ENCODE measurements at places on chromosomes 16 and 17.

GRCh38 chr16:57818377-57819064 lies 16.2 kb upstream of the KIFC3 start:
- no peak for DNase-seq

DNA sequence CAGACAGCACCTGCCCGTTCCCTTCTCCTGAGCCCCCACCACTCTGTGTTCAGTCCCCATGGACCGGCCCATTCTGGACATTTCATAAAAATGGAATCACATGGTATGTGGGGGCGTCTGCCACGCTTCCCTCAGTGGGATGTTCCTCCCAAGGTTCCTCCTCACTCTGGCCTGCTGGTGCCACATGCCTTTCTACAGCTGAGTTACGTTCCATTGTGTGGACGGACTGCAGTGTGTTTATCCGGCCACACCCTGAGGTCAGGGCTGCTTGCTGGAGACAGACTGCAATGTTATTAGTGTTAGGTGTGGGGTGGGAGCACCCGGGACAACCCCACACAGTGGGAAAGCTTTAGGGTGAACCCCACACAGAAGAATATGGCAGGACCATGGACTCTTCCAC lies 5.9 kb upstream of the AATK start:
- DNase-seq, result peak; percentile 49

GRCh38 chr17:27390540-27390939 lies 65.7 kb upstream of the KSR1 start:
- no peak for DNase-seq

GRCh38 chr16:84575914-84576313 lies 42.0 kb downstream of the COTL1 start:
- DNase-seq, result no peak

DNA sequence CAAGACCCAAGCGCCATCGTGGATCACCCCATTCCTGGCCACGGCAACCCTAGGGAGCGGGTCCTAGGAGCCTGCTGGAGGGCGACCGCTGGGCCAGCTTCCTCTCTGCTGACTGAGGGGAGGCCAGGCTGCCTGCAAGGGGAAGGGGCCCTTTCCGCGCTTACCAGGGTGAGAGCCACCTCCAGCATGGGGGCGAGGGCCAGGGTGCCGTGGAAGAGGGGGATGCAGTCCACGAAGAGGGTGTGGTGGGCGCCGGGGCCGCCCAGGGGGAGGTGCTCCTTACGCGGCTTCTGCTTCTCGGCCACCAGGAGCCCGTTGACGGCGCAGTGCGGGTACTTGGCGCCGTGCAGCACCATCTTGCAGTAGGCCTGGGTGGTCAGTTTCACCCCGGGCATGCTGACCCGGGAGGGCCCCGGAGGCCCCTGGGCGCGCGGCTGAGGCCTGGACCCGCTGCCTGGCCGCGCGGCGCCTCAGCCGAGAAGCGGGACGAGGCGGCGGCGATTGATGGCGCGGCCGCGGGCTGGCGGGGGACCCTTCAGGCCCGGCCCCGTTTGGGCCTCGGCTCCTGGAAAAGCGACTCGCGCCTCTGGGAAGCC lies 345 bp downstream of the EMC8 start:
- peak; percentile 25 for DNase-seq

- no peak for DNase-seq
Observed at GRCh38 chr17:9021992-9022572, 772 bp downstream of the NTN1 start.

DNA sequence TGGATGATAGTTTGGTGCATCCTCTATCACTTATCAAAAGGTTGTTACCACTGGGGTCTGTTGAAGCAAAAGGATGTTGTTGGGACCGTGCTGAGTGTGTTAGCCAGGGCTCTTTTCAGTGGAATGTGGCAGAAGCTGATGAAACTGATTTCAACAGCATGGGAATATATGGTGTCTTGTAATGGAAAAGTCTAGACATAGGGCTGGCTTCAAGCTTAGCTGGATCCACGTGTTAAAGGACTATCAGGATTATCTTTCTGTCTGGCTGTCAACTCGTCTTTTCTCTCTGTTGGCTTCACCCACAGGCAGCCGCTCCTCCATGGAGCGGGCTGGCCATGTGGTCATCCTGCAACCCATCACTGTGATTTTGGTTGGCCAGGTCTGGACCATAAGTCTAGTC lies 8.7 kb downstream of the SNX29 start:
- no peak for DNase-seq

- DNase-seq, result no peak
Observed at GRCh38 chr17:66831383-66832210, 3.3 kb upstream of the CACNG5 start.

GRCh38 chr16:2385190-2385836 lies 43.9 kb upstream of the CCNF start:
- peak; percentile 42 for DNase-seq

DNA sequence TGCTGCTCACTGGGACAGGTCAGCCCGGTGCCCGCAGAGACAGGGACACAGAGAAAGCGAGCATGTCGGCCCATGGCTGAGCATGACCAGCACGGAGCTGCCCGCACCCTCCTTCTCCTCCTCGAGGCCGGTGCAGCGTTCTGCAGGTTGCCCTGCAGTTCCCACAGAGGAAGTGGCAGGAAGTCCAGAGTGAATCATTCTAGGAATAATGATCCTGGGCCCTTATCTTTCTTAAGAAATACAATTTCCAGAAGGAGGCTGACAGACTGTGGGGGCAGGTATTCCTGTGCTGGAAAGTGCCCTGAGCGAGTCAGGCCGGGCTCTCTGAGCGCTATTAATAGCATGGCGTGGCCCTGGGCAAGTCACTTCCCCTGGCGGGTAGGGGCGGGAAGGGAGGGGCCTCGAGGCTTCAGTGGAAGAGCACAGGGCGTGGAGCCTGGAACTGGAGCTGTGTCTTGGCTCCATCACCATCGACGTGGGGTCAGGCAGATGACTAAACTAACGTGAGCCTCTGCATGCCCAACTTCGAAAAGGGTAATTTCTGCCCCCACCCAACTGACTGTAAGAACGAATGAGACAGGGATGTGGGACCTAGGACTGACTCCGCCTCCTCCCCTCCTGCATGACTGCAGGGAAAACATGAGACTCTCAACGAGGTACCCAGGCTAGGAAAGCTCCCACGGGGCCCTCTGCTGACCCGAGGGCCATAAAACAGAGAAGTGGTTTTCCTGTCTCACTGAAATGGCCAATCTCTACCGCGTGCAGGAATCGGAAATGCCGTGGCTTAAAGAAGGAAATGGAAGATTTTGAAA lies 9.8 kb downstream of the TMEM204 start:
- DNase-seq, result peak; percentile 47

DNA sequence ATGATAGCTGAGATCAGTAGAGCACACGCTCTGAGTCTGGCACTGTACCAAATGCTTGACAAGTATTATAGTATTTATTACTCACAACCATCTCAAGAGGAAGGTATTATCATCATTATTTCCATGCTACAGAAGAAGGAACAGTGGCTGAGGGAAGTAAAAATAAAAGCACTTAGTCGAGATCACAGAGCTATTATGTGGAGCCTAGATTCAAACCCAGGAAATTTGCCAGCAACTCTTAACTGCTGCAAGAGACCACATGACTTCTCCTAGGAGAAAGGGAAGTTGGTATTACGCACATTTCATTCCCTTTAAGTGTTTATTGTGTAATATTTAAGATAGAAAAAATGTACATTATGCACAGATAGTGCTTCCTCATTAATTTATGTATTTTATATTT lies 1.0 kb upstream of the RHOT1 start:
- peak; percentile 16 for DNase-seq

GRCh38 chr17:67632141-67632540 lies 85.6 kb upstream of the NOL11 start:
- DNase-seq, result no peak

DNA sequence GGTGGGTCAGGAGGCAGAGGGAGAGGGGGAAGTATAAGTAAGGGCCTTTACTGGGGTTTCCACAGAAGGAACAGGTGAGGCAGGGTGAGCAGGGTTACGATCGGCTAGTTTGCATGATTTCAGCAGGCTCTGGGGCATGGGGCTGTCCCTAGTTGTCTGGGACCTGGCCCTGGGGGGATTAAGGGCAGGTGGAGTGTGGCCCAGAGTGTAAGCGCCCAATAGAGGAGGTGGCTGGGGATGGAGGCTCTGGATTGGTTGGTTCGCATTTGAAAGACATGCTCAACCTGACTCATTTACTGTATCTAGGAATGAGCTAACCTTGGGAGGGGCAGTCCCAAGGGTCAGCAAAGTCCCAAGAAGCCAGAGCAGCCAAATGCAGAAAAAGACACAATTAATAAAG lies 230.3 kb downstream of the MAP2K4 start:
- DNase-seq, result no peak

DNA sequence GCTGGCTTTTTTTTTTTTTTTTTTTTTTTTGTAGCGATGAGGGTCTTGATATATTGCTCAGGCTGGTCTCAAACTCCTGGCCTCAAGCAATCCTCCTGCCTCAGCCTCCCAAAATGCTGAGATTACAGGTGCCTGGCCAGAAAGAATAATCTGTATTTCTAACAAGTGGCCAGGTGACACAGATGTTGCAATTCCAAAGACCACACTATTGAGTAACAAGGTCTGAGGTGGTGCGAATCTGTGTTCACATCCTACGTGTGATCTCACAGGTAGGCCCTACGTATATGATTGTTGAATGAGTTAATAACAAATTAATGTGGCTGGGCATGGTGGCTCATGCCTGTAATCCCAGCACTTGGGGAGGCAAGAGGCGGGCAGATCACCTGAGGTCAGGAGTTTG lies 33.3 kb downstream of the OTOA start:
- DNase-seq, result no peak

GRCh38 chr16:48611329-48612137 lies 1.6 kb upstream of the N4BP1 start:
- DNase-seq, result peak; percentile 7

GRCh38 chr16:69600202-69600601 lies 34.4 kb downstream of the NFAT5 start:
- DNase-seq, result no peak

- DNase-seq, result no peak
Observed at GRCh38 chr17:74702116-74702871, 10.4 kb downstream of the CD300LF start.

- peak; percentile 28 for DNase-seq
Observed at GRCh38 chr17:7803981-7804380, 30.0 kb upstream of the KDM6B start.

GRCh38 chr16:3161235-3162018 lies 26.6 kb upstream of the OR1F1 start:
- DNase-seq, result peak; percentile 73

DNA sequence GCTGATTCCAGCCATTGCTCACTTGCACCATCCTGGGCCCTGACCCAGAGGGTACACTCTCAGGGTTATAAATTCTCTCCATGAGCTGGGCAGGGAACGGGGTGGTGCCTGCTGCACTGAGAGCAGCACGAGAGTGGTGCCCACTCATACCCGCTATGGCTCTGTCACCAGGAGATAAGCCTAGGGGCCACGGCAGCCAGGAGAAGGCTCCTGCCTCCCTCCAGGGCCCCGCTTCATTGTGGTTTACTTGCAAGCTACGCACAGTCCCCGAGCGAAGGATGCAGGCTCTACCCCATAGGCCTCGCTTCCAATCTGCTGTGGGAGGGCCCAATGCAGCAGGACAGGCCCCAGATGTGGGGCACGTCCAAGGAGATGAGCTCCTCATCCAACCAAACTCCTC lies 48.5 kb downstream of the VAC14 start:
- DNase-seq, result no peak

DNA sequence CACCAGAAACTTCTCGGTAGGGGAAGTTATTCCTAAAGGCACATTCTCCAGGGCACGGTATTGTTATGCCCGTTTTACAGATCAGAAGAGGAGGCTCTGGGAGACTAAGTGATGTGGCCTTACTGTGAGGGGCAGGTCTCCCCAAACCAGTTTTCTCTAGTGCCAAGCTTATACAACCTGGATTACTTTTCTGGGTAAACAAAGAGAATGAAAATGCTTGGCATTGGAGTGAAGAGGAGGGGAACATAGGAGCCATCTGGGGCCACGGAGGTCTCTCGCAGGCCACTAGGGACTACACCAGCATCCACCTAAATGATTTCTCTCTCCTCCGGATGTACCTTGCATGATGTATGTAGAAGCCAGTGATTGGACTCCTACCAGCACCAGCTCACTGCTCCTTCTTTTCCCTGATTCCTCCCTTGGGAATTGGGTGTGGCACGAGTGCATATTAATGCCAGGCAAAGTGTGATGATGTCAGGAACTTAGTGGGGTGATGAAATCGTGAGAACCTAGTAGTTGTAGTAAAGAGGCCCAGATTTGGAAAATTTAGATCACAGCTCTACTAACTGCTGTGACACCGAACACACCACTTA lies 674 bp downstream of the TOM1L1 start:
- DNase-seq, result peak; percentile 76

DNA sequence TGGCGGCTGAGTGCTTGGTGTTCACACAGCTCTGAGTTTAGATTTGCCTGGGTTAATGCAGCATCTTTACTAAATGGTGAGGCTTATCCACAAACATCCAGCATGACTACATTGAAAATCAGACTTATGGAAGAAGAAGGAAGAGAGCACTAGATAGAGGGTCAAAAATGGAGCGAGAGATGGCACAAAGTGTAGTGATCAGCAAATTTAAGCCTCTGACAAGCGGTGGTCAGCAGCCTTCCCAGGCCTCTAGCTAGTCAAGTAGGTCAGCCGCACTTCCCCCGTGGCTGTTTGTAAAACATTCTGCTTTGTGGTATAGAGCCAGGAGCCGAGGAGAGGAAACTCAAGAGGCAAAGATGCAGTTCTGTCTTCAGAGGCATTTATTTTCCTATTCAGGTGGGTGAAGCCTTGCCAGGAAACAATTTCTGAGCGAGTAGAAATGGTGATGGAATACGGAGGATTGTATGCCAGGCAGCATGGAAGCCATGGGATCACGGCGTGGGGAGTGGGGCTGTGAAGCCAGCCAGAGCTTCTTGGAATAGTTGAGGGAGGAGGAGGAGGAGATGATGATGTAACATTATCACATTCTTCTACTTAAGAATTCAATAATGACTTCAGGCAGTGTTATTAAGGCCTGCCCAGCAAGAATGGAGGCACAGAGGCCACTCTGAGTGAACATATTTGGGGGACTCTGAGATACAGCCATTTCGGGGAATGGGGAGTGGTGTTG lies 118.9 kb downstream of the MSI2 start:
- DNase-seq, result no peak

- DNase-seq, result peak; percentile 6
Observed at GRCh38 chr16:50114357-50115129, 38.6 kb upstream of the TENT4B start.

- no peak for DNase-seq
Observed at GRCh38 chr16:58018803-58019202, 6.8 kb upstream of the MMP15 start.

DNA sequence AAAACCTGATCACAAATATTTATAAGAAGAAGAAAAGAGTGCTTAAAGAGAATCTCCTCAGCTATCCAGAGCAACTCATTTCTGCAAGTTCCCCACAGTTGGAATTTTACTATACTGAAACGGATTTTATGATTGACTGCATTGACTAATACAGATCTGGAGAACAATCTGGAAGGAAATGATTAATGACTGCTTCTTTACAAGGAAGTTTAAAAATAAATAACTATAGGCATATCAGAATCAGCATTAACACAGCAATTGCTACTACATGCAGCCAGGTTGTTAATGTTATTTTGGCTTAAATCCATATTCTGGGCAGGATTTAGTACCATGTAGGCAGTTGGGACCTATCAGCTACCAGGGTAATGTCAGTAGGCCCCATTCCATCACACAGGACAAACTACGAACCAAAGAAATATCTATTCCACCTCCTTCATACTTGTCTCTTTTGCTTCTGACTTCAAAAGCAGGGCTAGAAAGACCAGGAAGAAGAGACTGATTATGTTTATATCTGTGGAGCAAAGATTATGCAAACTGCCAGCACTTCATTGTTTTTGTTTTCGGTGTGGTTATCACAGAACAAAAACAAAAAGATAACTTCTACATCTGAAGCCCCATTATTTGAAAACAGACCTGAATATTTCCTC lies 3.9 kb downstream of the SKAP1 start:
- DNase-seq, result no peak
